Esophagus squamous epithelium (tissue), 5 donors: ENCODE measurements at places on chromosomes 4 and X.

GRCh38 chr4:82217986-82218715, 155.6 kb downstream of the HNRNPD start:
- no peak for DNase-seq

DNA sequence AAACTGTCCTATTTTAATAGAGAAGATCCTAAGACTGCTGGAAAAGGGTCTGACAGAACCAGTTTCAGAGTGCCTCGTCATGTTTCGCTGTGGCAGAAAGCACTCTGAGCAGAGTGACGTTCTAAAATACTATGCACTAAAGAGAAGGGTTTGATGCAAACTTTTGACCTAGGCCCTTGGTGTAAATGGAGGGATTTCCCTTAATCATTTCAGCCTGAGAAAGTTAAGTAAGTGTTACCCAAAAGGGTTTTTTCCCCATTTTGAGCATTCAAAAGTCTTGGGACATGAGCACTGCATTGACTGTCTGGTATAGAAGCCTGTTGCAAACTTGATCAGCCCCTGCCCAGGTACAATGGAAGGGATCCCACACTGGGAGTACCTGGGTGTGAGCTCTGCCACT, 157.5 kb upstream of the ATOH1 start:
- DNase-seq, result no peak

GRCh38 chrX:110600745-110601310, 194.8 kb downstream of the CHRDL1 start:
- DNase-seq, result no peak

- DNase-seq, result no peak
Observed at GRCh38 chrX:148871422-148872160, 371.2 kb downstream of the AFF2 start.

GRCh38 chrX:85017721-85018120, 14.0 kb downstream of the APOOL start:
- no peak for DNase-seq

- no peak for DNase-seq
Observed at GRCh38 chr4:174263445-174263736, 20.1 kb downstream of the FBXO8 start.
